ENCODE measurements at places on chromosomes 3 and 15.

- peak; percentile 51 for DNase-seq
Observed at GRCh38 chr15:65638681-65639089, 16.9 kb downstream of the SLC24A1 start.

DNA sequence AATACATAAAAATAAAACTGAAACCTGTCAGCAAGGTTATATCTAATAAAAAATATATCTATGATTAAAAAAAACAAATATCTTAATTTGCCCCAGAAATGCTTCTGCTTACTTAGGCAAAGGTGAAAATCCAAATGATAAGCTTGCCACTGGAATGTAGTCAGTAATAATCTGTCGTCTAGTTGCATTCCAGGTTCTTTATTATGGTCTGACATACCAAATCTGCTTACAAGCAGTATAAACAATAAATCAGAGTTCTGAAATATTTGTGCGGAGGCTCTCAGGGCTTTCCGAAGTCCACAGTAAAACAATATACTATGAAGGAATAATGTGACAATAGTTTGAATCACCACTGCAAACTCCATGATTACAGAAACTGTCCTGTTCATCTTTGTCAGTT lies 1133.5 kb downstream of the ROBO1 start:
- DNase-seq, result no peak

GRCh38 chr3:57699591-57699990 lies 6.7 kb upstream of the DENND6A start:
- no peak for DNase-seq

GRCh38 chr3:188822411-188822810 lies 349.4 kb upstream of the TPRG1 start:
- peak; percentile 11 for DNase-seq

DNA sequence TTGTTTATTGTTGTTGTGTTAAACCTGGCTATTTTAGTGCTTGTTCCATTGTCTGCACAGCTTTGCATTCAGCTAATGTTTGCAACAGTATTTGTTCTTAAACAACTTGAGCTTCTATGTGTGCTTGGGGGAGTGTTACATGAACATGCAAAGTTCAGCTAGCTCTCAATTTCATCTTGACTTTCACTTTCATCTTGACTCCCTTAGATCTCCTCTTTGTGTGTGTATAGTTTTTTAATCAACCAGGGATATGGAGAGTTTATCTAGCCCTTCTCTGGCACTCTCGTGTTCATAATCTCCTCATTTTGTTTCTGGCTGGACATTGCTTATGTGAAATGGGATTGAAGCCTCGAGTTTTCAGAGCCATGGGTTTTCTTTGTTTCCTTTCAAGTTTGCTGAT lies 212.4 kb upstream of the ZBTB20 start:
- DNase-seq, result no peak

- DNase-seq, result no peak
Observed at GRCh38 chr3:45684327-45684892, 4.8 kb upstream of the SACM1L start.

- DNase-seq, result no peak
Observed at GRCh38 chr15:86157606-86158293, 78.1 kb downstream of the AGBL1 start.

DNA sequence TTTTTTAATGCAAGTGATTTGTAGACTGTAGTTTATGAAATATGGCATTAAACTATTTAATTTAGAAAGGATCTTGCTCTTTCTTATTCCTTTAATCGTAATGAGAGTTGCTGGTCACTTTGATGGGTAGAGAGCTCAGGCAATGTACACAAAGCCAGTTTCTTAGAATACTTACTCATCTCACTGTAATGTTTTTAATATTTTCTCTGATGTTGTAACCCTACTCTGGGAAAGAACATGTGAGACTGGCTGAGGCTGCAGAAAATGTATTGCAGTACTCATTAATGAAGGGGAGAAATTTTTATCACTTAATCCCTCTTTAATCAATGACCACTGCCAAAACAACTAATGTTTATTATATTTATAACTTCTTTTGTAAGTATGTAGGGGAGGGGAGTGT lies 479.4 kb upstream of the KCNMB2 start:
- no peak for DNase-seq

- DNase-seq, result peak; percentile 76
Observed at GRCh38 chr15:55991802-55992768, 1.3 kb downstream of the NEDD4 start.

- no peak for DNase-seq
Observed at GRCh38 chr3:31561891-31562290, 29.2 kb downstream of the STT3B start.

DNA sequence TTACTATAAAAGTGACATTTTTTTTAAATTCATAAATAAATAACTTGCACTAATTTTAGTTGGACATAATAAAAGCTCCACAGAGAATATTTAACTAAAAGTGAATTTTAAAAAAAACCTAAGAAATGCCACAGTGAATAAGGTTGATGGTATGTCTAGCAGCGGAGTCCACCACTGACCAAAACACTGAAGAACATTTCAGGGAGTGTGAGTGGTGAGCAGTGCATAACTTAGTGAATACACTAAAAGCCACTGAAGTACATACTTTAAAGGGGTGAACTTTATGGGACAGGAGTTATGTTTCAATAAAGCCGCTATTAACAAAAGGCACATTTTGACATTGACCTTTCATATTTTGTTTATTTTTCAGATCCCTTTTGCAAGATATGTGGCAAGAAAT lies 32.3 kb downstream of the SRP14 start:
- DNase-seq, result no peak

DNA sequence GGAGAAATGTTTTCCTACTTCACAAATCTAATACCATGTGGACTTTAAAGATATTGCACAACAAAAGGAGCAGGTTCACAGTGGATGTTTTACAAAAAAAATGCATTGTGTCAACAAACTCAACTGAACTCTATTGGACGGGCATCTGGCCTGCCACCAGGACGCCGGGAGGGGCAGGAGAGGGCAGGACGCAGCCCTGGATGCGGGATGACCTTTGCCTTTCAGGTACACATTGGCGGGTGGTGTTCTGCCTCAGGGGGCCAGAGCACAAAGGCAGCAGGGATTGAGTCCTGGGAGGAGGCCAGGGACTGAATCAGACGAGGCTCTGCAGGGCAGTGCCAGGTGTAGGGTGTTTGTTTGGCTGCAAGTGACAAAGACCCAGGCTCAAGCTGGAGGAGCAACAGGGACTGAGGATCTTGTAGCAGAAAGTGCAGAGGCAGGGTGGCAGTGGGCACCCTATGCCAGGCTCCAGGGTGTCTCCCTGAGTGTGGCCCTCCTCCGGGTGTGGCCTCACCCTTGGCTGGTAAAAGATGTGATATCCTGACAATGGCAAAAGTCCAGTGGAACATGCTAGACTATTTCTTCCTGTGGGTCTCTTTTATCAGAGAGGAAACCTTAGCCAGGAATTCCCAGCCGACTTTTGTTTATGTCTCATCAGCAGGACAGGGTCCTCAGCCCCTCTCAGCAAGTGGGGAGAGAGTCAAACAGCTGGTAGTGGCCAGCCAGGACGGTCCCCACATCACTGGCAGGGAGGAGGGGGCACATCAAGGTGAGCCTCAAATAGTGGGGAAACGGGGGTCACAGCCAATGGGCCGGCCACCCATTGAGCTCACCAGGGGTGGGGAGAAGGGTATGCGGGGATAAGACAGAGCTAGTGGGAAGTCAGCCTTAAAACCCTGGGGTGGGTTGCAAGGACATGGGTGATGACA lies 29.7 kb upstream of the KLF13 start:
- DNase-seq, result peak; percentile 92

DNA sequence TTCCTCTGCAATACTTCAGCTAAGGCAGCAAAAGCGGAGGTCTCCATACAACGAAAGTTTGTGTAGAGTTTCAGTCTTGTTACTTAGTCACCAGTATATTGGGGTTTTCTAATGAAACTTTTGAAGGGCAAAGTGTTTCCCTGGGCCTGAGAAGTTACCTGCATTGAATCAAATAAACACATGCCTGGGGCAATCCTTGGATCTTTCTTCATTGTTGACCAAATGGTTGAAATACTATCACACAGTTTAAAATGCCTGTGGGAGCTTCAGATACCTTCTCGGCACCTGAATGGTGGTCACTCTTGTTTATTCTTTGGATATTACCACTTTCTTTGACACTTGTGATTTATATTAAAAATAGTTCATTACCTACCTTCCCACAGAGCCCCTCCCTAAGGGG lies 988 bp upstream of the CHSY1 start:
- DNase-seq, result no peak

Data from dermis microvascular lymphatic vessel endothelial cell (primary cell).